AG08395 (cell line): ENCODE measurements at places on chromosomes 7 and 10.

- no peak for DNase-seq
Observed at GRCh38 chr7:108239501-108240225, 109.5 kb upstream of the LAMB4 start.

GRCh38 chr7:44382459-44383265 is 57.3 kb upstream of the CAMK2B start:
- no peak for DNase-seq

DNA sequence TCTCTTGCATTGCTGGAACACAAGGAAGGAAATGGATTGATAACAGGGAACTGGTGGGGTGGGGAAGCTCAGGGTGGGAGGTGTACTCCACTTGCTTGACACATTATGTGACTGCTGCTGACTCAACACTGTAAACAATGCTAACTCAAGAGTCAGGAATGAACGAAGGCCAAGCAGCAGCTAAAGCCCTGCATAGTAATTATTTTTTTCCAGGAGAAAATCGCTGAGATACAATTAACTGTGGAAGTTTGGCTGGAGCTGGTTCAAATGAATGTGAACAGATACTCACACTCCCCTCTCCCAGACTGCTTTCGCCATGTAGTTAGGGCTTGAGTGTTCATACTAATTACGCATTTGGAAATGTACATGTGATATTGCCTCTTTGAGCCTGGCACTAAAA is 170.9 kb upstream of the AOAH start:
- DNase-seq, result no peak

- peak; percentile 52 for DNase-seq
Observed at GRCh38 chr10:48439581-48440041, 133.1 kb downstream of the MAPK8 start.

GRCh38 chr10:62087329-62087728 is 181.3 kb downstream of the RTKN2 start:
- DNase-seq, result no peak

DNA sequence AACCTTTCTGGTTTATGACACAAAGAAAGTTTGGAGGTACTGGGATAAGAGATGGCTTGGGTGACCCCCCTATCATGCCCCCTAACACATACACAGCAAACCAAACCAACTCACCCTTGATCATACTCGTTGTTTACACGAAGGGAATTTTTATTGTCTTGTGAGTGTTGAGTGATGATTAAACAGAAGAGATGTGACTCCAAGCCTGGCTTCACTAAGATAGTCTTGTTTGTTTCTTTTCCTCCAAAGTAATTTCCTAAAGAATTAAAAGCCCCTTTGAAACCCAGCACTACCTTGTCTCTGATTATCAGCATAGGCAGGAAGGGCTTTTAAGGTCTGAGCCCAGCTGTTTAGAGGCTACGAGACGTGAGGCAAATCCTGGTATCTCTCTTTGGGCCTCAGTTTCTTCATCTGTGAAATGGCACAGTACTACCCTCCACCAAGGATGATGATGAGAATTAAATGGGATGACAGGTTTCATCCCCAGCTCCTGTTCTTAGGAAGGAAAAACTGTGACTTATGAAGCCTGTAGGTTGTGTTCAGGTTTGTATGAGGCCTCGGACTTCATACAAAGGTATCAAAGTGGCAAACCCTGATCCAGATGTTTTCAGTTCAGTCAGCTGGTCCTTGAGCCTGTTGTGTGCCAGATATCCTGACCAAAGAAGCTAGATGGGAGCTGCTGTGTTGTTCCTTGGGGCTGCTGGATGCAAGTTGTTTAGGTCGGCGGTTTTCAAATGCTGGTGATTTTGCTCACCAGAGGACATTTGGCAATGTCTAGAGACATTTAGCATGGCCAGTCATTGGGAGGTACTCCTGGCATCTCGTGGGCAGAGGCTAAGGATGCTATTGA is 51.8 kb downstream of the TCF7L2 start:
- no peak for DNase-seq

DNA sequence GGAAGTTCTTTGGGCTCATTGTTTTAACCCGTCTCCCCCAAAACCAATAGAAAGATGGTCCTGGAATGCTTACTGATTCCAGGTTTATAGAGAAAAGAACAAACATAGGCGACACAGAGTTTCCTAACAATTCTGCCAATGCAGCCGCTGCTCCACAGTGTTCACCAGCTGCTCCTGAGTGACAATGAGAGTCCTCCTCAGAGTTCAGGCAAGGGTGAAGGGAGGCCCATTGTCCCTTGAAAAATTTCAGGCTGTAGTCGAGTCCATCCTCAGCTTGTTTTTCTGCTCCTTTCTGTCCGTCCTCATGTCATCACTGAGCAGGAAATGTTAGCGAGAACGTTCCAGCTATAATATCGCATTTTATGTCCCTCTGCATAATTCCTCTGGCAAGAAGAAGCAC is 537.6 kb downstream of the TCERG1L start:
- DNase-seq, result no peak

- no peak for DNase-seq
Observed at GRCh38 chr10:33212061-33212748, 122.3 kb downstream of the NRP1 start.
